SK-MEL-5 (cell line): ENCODE measurements at places on chromosomes 4 and X. TPM values are rescaled to one million over a fixed set of nuclear protein-coding genes. Genes with fewer than 3 reads are reported as not detected.
A peak's percentile ranks its signal among the peaks of the same experiment; 100 is the strongest.

GRCh38 chr4:123102897-123103471, 180.6 kb upstream of the NUDT6 start:
- peak; percentile 63 for DNase-seq

GRCh38 chr4:88010966-88011365, 3.5 kb downstream of the PKD2 start:
- no peak for DNase-seq

DNA sequence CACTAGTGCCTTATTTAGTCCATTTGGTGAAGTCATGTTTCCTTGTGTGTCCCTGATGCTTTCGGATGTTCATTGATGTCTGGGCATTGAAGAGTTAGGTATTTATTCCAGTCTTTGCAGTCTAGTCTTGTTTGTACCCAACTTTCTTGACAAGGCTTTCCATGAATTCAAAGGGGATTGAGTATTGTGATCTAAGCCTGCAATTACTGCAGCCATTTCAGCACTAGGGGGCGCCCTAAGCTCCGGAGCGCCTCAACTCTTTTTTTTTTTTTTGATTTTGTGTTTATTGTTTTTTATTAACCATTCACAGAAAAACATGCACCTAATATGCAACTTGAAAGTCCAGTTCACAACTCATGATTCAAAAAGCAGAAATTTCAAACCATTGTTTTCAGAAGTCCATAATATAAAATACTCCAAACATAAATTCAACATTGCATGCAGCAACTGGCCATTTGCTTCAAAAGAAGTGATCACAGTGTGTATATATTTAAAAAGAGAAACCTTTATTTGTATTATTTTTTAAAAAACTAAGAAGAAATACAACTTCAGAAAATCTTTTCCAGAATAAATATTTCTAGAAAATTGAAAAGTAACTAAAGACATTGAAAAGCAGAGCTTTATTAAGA, 59.2 kb downstream of the PTPN13 start:
- DNase-seq: peak; percentile 39

- no peak for DNase-seq
These were observed 23.5 kb downstream of the FMR1 start for GRCh38 chrX:147935156-147935758.

Gene NLGN3
- total RNA-seq: 0.05 and 0.24 TPM in 2 replicates
